ENCODE measurements at places on chromosomes 1 and 21. TPM values are rescaled to one million over a fixed set of nuclear protein-coding genes. Genes with fewer than 3 reads are reported as not detected.

- H3K4me1 ChIP-seq = peaks cover 58% of the 10 kb centered on the region
- no peak for DNase-seq
- H3K27ac ChIP-seq = peak overlapping the region; percentile 95
- no peaks in the 10 kb centered on the region for H3K36me3 ChIP-seq
Measured at GRCh38 chr1:40711465-40712404, 20.2 kb downstream of the NFYC start.

DNA sequence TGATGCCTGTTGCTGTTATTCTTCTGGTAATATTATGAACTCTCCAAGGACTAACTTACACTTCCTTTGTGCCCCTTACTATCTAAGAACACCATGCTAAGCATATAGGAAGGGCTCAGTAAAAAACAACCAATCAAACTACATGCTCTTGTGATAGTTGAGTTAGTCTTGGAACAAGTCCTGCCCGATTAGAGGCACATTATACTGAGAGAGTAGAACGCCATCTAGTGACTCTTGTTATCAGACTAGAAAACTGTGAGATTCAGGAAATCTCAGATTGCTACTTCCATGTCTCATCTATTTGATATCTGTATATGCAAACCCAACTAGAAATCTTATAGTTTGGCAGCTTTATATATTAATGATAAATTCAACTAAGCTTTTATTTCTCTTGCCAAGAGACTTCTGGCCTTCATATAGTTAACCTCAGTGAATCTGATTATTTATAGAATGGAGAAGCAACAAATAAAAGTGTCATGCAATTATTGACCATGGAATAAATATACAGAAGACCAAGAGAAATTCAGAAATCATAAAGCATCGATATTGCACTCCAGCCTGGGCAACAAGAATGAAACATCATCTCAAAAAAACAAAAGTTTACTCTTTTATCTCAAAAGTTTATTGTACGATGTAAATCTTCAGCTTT lies 7.8 kb upstream of the SRRM1 start:
- peaks cover 7% of the 10 kb centered on the region for H3K27me3 ChIP-seq
- H3K36me3 ChIP-seq = no peaks in the 10 kb centered on the region
- no peak for DNase-seq
- peaks cover 3% of the 10 kb centered on the region for H3K4me1 ChIP-seq
- H3K4me3 ChIP-seq = no peak overlapping the region

DNA sequence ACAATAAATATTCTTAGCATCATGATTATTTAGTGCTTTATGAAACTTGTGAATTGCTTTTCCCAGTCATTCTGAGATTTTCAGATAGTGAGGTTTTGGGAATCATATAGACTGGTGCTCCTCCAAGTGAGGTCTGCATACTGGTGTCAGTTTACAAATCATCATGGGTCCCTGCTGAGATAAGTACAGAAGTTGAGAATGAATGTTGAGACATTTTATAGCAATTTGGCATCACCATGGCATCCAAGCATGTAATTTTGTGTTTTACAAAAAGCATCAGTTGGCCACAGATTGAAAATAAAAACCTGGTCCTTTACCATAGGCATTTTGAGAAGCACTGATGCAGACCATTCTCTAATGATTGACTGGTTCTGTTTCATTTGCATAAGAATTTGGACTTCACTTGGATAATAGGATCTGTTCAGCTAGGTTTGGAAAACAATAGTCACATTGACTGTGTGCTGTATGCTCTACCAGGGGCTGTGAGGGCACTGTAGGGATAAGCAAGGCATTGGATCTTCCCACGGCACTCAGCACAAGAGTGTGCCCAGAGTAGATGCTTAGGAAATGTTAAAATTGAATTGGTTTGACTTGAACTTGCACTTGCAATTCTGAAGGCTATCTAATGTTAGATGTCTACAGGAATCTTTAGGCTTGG lies 79.0 kb upstream of the JUN start:
- peaks cover 3% of the 10 kb centered on the region for H3K4me1 ChIP-seq
- DNase-seq = no peak
- H3K27me3 ChIP-seq = peaks cover 2% of the 10 kb centered on the region
- H3K36me3 ChIP-seq = no peaks in the 10 kb centered on the region
- H3K4me3 ChIP-seq = no peak overlapping the region
- no peak overlapping the region for H3K27ac ChIP-seq

DNA sequence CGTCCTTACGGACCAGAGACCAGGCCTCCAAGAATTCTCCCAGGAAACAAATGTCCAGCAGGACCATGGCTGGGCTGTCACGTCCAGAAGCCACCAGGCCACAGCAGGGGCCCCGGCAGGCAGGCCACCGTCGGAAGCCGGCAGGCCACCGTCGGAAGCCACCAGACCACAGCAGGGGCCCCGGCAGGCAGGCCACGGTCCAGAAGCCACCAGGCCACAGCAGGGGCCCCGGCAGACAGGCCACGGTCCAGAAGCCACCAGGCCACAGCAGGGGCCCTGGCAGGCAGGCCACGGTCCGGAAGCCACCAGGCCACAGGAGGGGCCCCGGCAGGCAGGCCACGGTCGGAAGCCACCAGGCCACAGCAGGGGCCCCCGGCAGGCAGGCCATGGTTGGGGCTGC lies 67.0 kb upstream of the PDE9A start:
- no peaks in the 10 kb centered on the region for H3K36me3 ChIP-seq
- no peaks in the 10 kb centered on the region for H3K4me1 ChIP-seq
- DNase-seq = no peak
- no peak overlapping the region for H3K4me3 ChIP-seq
- peaks cover 6% of the 10 kb centered on the region for H3K27me3 ChIP-seq

DNA sequence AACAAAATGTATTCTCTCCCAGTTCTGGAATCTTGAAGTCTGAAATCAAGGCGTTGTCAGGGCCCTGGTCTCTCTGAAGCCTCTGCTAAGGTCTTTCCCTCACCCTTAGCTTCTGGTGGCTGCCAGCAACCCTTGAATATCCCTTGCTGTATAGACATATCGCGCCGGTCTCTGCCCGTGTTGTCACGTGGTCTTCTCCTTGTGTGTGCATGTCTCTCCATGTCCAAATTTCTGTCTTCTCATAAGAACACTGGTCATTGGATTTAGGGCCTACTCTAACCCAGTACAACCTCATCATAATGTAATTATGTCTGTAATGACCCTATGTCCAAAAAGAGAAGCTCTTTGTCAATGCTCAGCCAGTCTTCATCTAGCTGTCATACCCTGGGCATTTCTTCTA lies 85.7 kb upstream of the ETS2 start:
- DNase-seq = no peak
- peaks cover 21% of the 10 kb centered on the region for H3K4me1 ChIP-seq

DNA sequence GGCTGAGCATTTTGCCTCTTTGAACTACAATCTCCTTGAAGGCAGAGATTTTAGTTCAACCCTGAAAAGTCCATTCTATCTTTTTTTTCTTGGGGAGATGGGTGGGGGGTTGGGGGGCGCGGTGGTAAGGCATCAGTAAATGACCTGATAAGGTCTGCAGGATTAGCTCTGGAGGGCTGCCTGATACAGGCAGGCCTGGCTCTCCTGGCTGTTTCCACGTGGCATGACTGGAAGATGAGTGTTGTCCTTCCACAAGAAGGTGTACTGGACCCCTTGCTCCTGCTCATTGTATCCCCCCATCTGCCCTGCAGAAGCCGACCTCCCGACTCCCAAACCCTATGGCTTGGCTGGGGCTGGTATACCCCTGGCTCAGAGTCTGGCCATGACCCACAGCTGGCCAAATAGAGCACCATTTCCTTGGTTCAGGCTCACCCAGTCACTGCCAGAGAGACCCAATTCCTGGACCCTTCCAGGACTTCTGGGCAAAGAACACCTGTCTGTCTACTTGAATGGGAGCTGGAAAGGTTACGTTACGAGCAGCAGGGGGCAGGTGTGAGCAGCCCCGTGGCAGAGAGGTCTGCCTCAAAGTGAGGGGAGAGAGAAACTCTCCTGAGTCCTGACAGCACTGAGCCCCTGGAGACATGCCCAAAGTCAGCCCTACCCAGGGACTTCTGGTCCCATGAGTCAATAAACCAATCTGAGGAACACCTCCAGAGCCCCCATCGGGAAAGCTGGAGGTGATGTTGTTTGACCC lies 17.0 kb downstream of the DHRS3 start:
- no peaks in the 10 kb centered on the region for H3K27me3 ChIP-seq
- H3K4me3 ChIP-seq = no peak overlapping the region
- peaks cover 31% of the 10 kb centered on the region for H3K4me1 ChIP-seq
- H3K36me3 ChIP-seq = peaks cover 2% of the 10 kb centered on the region
- no peak overlapping the region for H3K27ac ChIP-seq

GRCh38 chr1:19969898-19970660 lies 9.3 kb downstream of the PLA2G2A start:
- no peaks in the 10 kb centered on the region for H3K4me1 ChIP-seq
- H3K27ac ChIP-seq = no peak overlapping the region
- no peaks in the 10 kb centered on the region for H3K36me3 ChIP-seq
- DNase-seq = no peak

DNA sequence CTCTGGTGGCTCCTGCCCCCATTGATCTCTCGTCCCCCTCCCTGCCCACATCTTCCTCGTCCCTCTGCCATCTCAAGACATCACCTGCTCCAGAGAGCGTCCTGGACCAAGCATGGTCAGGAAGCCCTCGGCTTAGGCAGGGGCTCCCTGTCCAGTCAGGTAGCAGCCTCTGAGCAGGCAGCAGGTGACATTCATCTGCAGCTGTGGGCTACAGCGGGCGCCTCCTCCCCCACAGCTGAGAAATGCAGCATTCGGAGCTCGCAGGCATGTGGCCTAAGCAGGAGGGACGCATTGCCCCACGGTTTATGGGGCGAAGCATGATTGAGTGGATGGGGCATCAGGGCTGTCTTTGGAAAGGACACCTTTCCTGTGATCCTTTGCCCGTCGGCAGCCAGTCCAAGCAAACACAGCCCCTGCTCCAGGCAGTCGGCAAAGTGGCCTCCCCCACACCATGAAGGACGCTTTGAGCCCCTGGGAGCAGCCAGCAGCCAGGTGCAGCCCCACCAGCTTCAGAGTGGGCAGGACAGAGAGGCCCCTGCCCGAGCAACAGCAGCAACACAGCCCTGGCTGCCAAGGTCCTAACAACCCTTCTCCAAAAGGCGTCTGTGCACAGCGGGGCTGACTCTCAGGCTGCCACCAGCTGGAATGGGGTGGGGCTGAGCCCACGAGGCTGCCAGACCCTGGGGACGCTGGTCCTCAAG lies 234.1 kb upstream of the VAMP3 start:
- peaks cover 38% of the 10 kb centered on the region for H3K4me1 ChIP-seq
- H3K27me3 ChIP-seq = no peaks in the 10 kb centered on the region
- H3K27ac ChIP-seq = no peak overlapping the region
- H3K36me3 ChIP-seq = no peaks in the 10 kb centered on the region

GRCh38 chr1:79603843-79604242 lies 597.3 kb upstream of the ADGRL4 start:
- no peaks in the 10 kb centered on the region for H3K27me3 ChIP-seq
- no peak for DNase-seq
- H3K36me3 ChIP-seq = no peaks in the 10 kb centered on the region
- no peak overlapping the region for H3K4me3 ChIP-seq
- no peak overlapping the region for H3K27ac ChIP-seq
- no peaks in the 10 kb centered on the region for H3K4me1 ChIP-seq

- DNase-seq = no peak
- peaks cover 9% of the 10 kb centered on the region for H3K27me3 ChIP-seq
- H3K27ac ChIP-seq = no peak overlapping the region
- peak overlapping the region; percentile 72 for H3K4me3 ChIP-seq
Measured at GRCh38 chr21:25640202-25640942, 1.3 kb downstream of the JAM2 start.

- no peaks in the 10 kb centered on the region for H3K4me1 ChIP-seq
- no peak overlapping the region for H3K4me3 ChIP-seq
- no peak overlapping the region for H3K27ac ChIP-seq
Measured at GRCh38 chr21:41571938-41572510, 64.1 kb upstream of the TMPRSS2 start.

- no peaks in the 10 kb centered on the region for H3K27me3 ChIP-seq
- H3K36me3 ChIP-seq = peaks cover 15% of the 10 kb centered on the region
- H3K4me1 ChIP-seq = peaks cover 40% of the 10 kb centered on the region
- H3K27ac ChIP-seq = peak overlapping the region; percentile 90
Measured at GRCh38 chr1:231241750-231242149, 738 bp downstream of the GNPAT start.

- no peak overlapping the region for H3K4me3 ChIP-seq
- DNase-seq = no peak
- H3K4me1 ChIP-seq = peaks cover 25% of the 10 kb centered on the region
- peak overlapping the region; percentile 78 for H3K27ac ChIP-seq
- no peaks in the 10 kb centered on the region for H3K27me3 ChIP-seq
- H3K36me3 ChIP-seq = peaks cover 33% of the 10 kb centered on the region
Measured at GRCh38 chr1:43451701-43452532, 1.8 kb downstream of the HYI start.

DNA sequence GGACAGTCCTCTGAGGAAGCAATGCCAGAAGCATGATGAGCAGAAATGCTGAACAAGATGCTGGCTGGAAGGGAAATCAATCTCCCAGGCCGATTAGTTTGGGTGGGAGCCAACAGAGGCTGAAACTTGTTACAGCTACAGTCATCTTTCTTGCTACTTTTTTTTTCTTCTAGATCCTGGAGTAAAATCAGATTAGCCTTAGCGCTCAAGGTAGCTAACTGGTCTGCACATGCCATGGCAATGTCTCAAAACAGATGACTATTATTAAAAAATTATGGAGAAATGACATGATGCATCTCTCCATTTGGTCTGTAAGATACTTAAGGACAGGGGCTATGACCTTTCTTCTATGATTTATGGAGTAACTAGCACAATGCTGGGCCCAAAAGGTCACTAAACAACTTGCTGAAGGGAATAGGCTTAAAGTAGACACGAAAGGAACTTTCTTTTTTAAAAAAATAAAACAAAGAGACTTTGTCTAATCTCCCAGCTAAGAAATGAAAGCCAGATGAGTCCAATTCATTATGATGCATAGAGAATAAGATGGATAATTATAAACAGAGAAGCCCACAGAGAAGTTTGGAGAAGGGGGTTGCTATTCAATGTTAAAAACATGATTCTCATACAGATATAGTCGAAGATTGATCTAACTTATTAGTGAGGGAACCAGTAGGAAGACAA lies 42.5 kb downstream of the UTP25 start:
- DNase-seq = no peak
- H3K4me1 ChIP-seq = peaks cover 28% of the 10 kb centered on the region
- H3K27ac ChIP-seq = no peak overlapping the region

GRCh38 chr1:98304888-98305287 lies 356.6 kb upstream of the SNX7 start:
- no peaks in the 10 kb centered on the region for H3K36me3 ChIP-seq
- no peak overlapping the region for H3K4me3 ChIP-seq
- DNase-seq = no peak
- no peaks in the 10 kb centered on the region for H3K27me3 ChIP-seq
- no peak overlapping the region for H3K27ac ChIP-seq

- peaks cover 3% of the 10 kb centered on the region for H3K4me1 ChIP-seq
- no peak overlapping the region for H3K4me3 ChIP-seq
- H3K27me3 ChIP-seq = no peaks in the 10 kb centered on the region
- DNase-seq = no peak
Measured at GRCh38 chr1:5907966-5908365, 84.3 kb downstream of the NPHP4 start.

The BLACAT1 gene
- not detected for total RNA-seq

The ANGEL2 gene
- total RNA-seq = 21.2 TPM

The CFHR4 gene
- not detected for total RNA-seq

The PRAMEF10 gene
- not detected for total RNA-seq

The SLC45A3 gene
- total RNA-seq = 2.9 TPM

The PPIH gene
- 22.6 TPM for total RNA-seq

The SEC16B gene
- 5.7 TPM for total RNA-seq

The C4BPB gene
- not detected for total RNA-seq

The AJAP1 gene
- total RNA-seq = 0.73 TPM

The RBP7 gene
- not detected for total RNA-seq
